ENCODE measurements at places on chromosomes 1 and 21.

DNA sequence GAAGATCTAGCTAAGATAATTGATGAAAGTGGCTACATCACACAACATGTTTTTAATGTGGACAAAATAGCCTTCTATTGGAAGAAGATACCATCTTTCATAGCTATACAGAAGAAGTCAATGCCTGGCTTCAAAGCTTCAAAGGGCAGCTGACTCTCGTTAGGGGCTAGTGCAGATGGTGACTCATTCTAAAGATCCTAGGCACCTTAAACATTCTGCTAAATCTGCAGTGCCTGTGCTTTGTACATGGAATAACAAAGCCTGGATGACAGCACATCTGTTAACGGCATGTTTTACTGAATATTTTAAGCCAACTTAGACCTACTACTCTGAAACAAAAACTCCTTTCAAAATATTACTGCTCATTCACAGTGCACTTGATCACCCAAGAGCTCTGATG, 65.6 kb upstream of the USP24 start:
- DNase-seq: no peak

GRCh38 chr1:10799726-10800125, 3.3 kb upstream of the CASZ1 start:
- no peak for DNase-seq

GRCh38 chr1:180366371-180367068, 135.9 kb downstream of the ACBD6 start:
- DNase-seq: no peak

GRCh38 chr1:15571266-15571665, 13.6 kb downstream of the AGMAT start:
- DNase-seq: no peak

- no peak for DNase-seq
Observed at GRCh38 chr1:9425859-9426258, 113.4 kb upstream of the SLC25A33 start.

GRCh38 chr21:16797966-16798365, 714.9 kb upstream of the CXADR start:
- no peak for DNase-seq

- DNase-seq: peak; percentile 57
Observed at GRCh38 chr1:43934101-43934985, 742 bp downstream of the ARTN start.

- no peak for DNase-seq
Observed at GRCh38 chr1:230189341-230189740, 122.3 kb downstream of the GALNT2 start.

All from stimulated activated CD8-positive, alpha-beta memory T cell treated with anti-CD3 and anti-CD28 coated beads, Interleukin-2, amount 100 ng/mL, for 48 hours (primary cell).